ENCODE measurements at places on chromosomes 4 and X.

- no peak for DNase-seq
Measured at GRCh38 chrX:64994131-64994798, 18.0 kb upstream of the ZC4H2 start.

GRCh38 chr4:171235521-171235920 is 577.7 kb upstream of the GALNTL6 start:
- DNase-seq = no peak

DNA sequence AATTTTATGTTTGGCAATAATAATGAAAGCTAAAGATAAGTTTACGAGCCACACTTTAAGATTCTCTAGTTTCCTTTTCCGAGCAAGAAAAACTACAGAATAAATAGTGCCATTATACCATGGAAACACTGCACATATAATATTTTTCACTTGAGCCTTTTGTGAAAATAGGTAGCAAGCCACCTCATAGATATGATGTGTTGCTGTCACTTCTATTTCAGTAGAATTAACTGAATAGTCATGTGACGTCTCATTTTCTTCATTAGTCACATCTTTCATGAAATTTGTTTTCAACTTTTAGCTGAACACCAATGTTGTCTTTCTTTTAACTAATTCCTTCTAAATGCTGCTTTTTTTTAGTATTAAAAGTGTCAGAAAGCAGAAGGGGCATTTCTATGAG is 574.3 kb downstream of the INPP4B start:
- DNase-seq = no peak

DNA sequence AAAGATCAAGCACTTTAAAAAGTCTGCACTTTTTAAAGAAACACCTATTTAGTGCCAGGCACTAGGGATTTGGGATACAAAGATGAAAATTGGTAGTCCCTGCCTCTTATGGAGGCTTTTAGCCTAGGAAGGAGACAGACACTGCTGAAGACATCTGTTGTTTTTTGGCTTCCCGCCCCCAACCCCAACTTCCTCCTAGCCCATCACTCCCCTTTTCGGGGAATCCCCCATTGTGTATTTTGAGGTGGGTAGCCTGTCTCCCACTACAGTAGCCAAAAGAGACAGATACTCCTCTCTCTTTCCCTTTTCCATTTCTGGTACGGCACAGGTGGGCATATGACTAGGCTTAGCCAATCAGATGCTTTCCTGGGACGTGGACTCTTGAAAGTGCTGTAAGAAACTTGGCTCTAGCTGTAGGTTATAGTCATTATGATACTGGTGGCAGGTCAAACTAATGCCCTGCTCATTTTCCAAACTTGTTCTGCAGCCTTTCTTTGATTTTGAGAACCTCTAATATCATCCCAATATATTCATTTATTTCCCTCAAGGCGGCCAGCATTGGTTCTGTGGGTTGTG is 194.6 kb upstream of the RBPJ start:
- DNase-seq = no peak

- peak; percentile 8 for DNase-seq
Measured at GRCh38 chrX:125439194-125439849, 119.7 kb downstream of the TEX13C start.

Data from DMS53 (cell line).